Fibroblast of lung (primary cell): ENCODE measurements at places on chromosomes 12 and 14. TPM values are rescaled to one million over a fixed set of nuclear protein-coding genes. Genes with fewer than 3 reads are reported as not detected.

KLHDC1 gene
- 5.4 and 5.8 TPM in 2 replicates for total RNA-seq

DNM1L gene
- total RNA-seq, result 51.4 and 59.6 TPM in 2 replicates

KRT6C gene
- not detected in 2 replicates for total RNA-seq

MFAP5 gene
- total RNA-seq, result 1.3 and 9.0 TPM in 2 replicates

TAS2R42 gene
- not detected in 2 replicates for total RNA-seq

BIN2 gene
- total RNA-seq, result not detected in 2 replicates

MYF6 gene
- under 0.01 TPM in 1 of 2 replicates, not detected in the other for total RNA-seq

HCAR1 gene
- 0.51 and 1.5 TPM in 2 replicates for total RNA-seq

CAPS2 gene
- total RNA-seq, result 9.2 and 21.1 TPM in 2 replicates

CLEC2A gene
- not detected in 2 replicates for total RNA-seq

CPNE8 gene
- 10.5 and 13.4 TPM in 2 replicates for total RNA-seq

KRT80 gene
- total RNA-seq, result under 0.01 and 0.17 TPM in 2 replicates

EPYC gene
- not detected in 2 replicates for total RNA-seq

OTOGL gene
- total RNA-seq, result under 0.01 and 0.17 TPM in 2 replicates

NKX2-1 gene
- not detected in 2 replicates for total RNA-seq

HOXC12 gene
- not detected in 2 replicates for total RNA-seq

TRMT61A gene
- total RNA-seq, result 10.6 and 11.0 TPM in 2 replicates

SERPINA3 gene
- total RNA-seq, result 0.50 and 7.2 TPM in 2 replicates

NOS1 gene
- total RNA-seq, result under 0.01 TPM in 2 replicates

NGB gene
- not detected in 2 replicates for total RNA-seq

MDM1 gene
- 12.4 and 12.8 TPM in 2 replicates for total RNA-seq

OAS2 gene
- 2.3 and 3.1 TPM in 2 replicates for total RNA-seq

LYZ gene
- total RNA-seq, result 0.17 and 0.77 TPM in 2 replicates

HVCN1 gene
- total RNA-seq, result 5.9 and 7.4 TPM in 2 replicates

CLMN gene
- total RNA-seq, result 0.83 and 1.0 TPM in 2 replicates

BLTP3B gene
- total RNA-seq, result 38.3 and 44.4 TPM in 2 replicates

OTUB2 gene
- total RNA-seq, result 1.5 and 2.3 TPM in 2 replicates

LBHD2 gene
- not detected in 2 replicates for total RNA-seq

OR6C2 gene
- total RNA-seq, result not detected in 2 replicates

SLCO1B1 gene
- total RNA-seq, result not detected in 2 replicates

AMN gene
- under 0.01 TPM in 2 replicates for total RNA-seq

POTEG gene
- total RNA-seq, result not detected in 2 replicates

ADSS1 gene
- 2.3 and 3.5 TPM in 2 replicates for total RNA-seq

DAO gene
- total RNA-seq, result not detected in 2 replicates

ALKBH2 gene
- total RNA-seq, result 20.8 and 28.0 TPM in 2 replicates

AEBP2 gene
- 23.9 and 27.2 TPM in 2 replicates for total RNA-seq

TRHDE gene
- 5.9 and 7.3 TPM in 2 replicates for total RNA-seq

CD69 gene
- not detected in 2 replicates for total RNA-seq

INHBC gene
- total RNA-seq, result not detected in 2 replicates

LALBA gene
- total RNA-seq, result not detected in 2 replicates

CHGA gene
- not detected in 2 replicates for total RNA-seq

PRICKLE1 gene
- total RNA-seq, result 4.1 and 9.6 TPM in 2 replicates

NPAS3 gene
- 0.26 and 0.50 TPM in 2 replicates for total RNA-seq

OR4N2 gene
- not detected in 2 replicates for total RNA-seq

TSPAN8 gene
- under 0.01 and 0.17 TPM in 2 replicates for total RNA-seq

CMKLR1 gene
- total RNA-seq, result under 0.01 TPM in 1 of 2 replicates, not detected in the other

IL31 gene
- total RNA-seq, result not detected in 2 replicates

ITGB7 gene
- total RNA-seq, result 0.26 and 0.50 TPM in 2 replicates

LRRC10 gene
- not detected in 2 replicates for total RNA-seq

TMEM121 gene
- total RNA-seq, result 5.1 and 8.0 TPM in 2 replicates

GPR135 gene
- 1.8 and 3.0 TPM in 2 replicates for total RNA-seq

MGP gene
- total RNA-seq, result 2.0 and 38.0 TPM in 2 replicates

FOXG1 gene
- total RNA-seq, result not detected in 2 replicates

GPR84 gene
- not detected in 2 replicates for total RNA-seq

ITGA5 gene
- 133 and 232 TPM in 2 replicates for total RNA-seq

DPY19L2 gene
- total RNA-seq, result 4.4 and 5.0 TPM in 2 replicates

RPL41 gene
- 2,664 and 4,175 TPM in 2 replicates for total RNA-seq
